ENCODE measurements at places on chromosomes 6 and 20. TPM values are rescaled to one million over a fixed set of nuclear protein-coding genes. Genes with fewer than 3 reads are reported as not detected.

The DYNLT2 gene
- 1.8 TPM for total RNA-seq

- no peak overlapping the region for H3K27ac ChIP-seq
- no peaks in the 10 kb centered on the region for H3K36me3 ChIP-seq
- H3K27me3 ChIP-seq, result peaks cover 31% of the 10 kb centered on the region
- no peak overlapping the region for H3K4me3 ChIP-seq
- no peaks in the 10 kb centered on the region for H3K4me1 ChIP-seq
Observed at GRCh38 chr20:46260480-46260879, 47.8 kb downstream of the CDH22 start.

DNA sequence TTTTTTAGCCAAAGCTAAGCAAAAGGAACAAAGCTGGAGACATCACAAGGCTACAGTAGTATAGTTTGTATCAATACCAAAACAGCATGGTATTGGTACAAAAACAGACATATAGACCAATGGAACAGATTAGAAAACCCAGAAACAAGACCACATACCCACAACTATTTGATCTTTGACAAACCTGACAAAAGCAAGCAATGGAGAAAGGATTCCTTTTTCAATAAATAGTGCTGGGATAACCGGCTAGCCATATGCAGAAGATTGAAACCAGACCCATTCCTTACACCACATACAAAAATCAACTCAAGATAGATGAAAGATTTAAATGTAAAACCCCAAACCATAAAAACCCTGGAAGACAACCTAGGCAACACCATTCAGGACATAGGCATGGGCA, 5.0 kb downstream of the RFPL4B start:
- no peak for DNase-seq
- no peaks in the 10 kb centered on the region for H3K4me1 ChIP-seq
- no peak overlapping the region for H3K4me3 ChIP-seq

The SLC17A2 gene
- total RNA-seq, result not detected

The CAPN11 gene
- not detected for total RNA-seq

The PI3 gene
- total RNA-seq, result not detected

The HNF4A gene
- 71.1 TPM for total RNA-seq

The TUBB2B gene
- total RNA-seq, result 276 TPM

DNA sequence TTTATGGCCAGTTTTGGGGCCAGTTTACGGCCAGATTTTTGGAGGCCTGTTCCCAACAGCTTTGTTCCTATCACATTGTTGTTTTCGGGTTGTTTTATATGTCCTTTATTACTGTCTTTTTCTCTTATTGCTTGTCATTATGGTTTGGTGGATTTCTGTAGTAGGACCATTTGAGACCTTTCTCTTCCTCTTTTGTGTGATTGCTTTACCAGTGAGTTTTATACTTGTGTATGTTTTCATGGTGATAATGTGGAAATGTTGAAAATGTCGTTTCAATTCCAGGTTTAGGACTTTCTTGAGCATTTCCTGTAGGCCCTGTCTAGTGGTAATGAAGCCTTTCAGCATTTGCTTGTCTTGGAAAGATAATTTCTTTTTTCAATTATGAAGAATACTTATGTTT, 17.8 kb downstream of the HLA-B start:
- DNase-seq, result no peak
- no peak overlapping the region for H3K27ac ChIP-seq
- H3K4me3 ChIP-seq, result no peak overlapping the region
- no peaks in the 10 kb centered on the region for H3K36me3 ChIP-seq

- no peak overlapping the region for H3K4me3 ChIP-seq
- H3K27me3 ChIP-seq, result no peaks in the 10 kb centered on the region
- no peak for DNase-seq
- peaks cover 6% of the 10 kb centered on the region for H3K4me1 ChIP-seq
- no peaks in the 10 kb centered on the region for H3K36me3 ChIP-seq
- no peak overlapping the region for H3K27ac ChIP-seq
Observed at GRCh38 chr6:22949967-22950366, 380.6 kb downstream of the HDGFL1 start.

The BTNL2 gene
- not detected for total RNA-seq
